ENCODE measurements at places on chromosomes 16 and 17.

- peak; percentile 94 for DNase-seq
These were observed 17.7 kb downstream of the PRCD start for GRCh38 chr17:76557368-76558197.

DNA sequence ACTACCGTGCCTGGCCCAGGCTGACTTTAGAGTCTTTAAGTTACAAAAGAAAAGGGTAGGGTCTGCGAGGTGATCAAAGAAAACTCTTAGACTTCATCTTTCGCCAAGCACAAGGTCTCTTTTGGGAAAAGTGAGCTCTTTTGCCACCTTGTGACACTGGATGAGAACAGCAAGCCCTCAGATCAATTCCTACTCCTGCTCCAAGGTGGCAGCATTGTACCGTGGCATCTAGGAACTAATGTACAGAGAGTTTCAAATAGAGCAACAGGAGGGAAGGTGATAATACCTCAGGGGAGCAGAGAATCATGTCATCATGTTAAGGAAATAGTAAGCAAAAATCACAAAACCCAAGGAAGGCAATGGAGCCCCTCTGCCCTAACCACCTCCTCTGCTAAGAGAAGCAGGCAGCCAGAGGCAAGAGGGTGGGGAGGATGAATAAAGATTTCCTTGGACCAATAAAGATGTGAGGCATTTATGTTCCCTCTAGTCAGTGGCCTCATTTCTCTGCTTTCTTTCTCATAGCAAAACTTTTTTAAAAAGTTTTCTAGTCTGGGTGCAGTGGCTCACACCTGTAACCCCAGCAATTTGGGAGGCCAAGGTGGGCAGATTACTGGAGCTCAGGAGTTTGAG, 2.1 kb upstream of the C17orf78 start:
- DNase-seq: peak; percentile 40

DNA sequence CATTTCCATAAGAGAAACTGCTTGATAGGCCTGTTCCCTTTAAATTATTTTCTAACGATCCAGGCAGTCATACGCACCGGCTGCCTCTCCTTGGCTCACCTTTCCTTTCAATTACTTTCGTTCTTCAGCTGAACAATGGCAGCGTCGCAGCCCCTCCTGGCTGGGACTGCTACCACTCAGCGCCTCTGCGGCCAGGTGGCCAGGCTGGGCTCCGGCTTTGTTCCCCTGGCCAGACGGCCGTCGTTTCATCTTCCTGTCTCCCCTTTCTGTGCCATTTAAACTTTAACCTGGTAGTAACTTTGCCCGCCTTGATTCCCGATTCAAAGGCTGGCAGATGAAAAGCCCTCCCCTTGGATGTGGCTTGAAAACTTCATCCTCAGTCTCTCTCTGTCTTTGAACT, 79.0 kb downstream of the C16orf78 start:
- no peak for DNase-seq

GRCh38 chr17:18129041-18129502, 20.5 kb downstream of the MYO15A start:
- DNase-seq: no peak

GRCh38 chr16:29814592-29814991, 1.4 kb upstream of the PAGR1 start:
- no peak for DNase-seq

GRCh38 chr16:1942047-1942809, 771 bp downstream of the MSRB1 start:
- no peak for DNase-seq

DNA sequence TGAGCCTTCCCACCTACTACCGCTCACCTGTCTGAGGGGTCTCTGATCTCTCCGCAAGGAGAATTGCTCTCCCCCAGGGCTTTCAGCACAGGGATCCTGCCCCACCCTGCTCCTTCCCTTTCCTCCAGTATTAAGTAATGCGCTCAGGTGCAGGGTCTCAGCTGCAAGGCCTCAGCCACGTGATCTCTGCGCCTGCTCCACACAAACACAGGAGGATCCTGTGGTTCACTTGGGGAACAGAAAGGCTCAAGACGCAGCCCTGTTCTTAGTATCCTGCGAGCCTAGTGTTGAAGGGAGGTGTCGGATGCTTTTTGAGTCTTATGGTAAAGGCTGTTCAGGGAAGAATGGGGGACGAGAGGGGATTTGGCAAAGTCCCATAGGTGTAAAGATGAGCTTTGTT, 41.6 kb upstream of the GCSH start:
- no peak for DNase-seq
